ENCODE measurements at places on chromosomes 3 and 15.

- no peak for DNase-seq
Observed at GRCh38 chr3:194570235-194570634, 63.0 kb downstream of the TMEM44 start.

- DNase-seq: no peak
Observed at GRCh38 chr3:129119365-129120100, 2.1 kb downstream of the RAB43 start.

DNA sequence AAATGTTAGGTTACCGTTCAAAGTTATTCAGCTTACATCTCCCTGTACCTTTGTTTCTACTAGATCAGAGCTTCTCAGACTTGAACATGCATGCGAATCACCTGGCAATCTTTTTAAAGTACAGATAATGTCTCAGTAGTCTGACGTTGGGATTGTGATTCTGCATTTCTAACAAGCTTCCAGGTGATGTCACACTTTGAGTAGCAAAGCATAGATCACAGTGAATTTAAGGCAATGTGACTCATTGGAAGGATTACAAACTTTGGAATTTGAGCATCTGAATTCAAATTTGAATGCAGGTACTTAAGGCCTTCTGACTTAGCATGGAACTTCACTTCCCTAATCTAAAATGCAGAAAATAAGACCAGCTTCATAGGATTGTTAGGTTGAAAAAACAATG, 10.8 kb upstream of the ZMAT3 start:
- DNase-seq: no peak

GRCh38 chr3:107493134-107493533, 29.6 kb upstream of the BBX start:
- DNase-seq: no peak

DNA sequence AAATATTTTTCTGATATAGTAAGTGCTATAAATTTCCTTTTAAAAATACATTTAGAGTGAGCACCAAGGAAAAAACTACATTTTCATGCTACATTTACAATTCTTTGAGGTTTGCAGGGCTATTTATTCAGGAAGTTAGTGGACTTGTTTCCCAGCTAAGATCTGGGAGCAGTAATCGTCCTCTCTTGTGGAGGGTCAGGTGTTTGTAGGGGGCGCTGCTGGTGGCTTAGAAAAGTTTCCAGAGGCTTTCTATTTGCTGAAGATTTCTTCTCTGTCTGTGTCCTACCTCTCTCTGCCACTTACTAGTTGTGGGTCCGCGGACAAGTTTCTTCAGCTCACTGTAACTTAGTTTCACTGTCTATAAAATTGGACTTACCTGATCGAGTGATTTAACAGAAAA, 163.9 kb downstream of the PEX5L start:
- no peak for DNase-seq

DNA sequence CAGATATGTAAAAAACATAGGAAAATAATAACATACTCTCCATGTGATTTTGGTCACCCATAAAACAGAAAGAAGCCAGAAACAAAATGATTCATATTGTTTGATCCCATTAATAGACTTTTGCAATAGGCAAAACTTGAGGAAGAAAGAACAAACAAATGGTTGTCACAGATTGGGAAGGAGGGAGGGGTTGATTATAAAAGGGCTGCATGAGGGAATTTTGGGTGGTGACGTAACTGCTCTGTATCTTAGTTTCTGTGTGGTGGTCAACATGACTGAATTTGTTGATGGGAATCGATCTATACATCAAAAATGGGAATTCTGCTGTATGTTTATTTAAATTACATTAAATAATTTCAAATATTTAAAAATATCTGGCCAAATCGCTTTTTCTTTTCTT, 86.3 kb downstream of the P3H2 start:
- DNase-seq: no peak

GRCh38 chr3:182786564-182787196, 6.6 kb upstream of the ATP11B start:
- DNase-seq: no peak

DNA sequence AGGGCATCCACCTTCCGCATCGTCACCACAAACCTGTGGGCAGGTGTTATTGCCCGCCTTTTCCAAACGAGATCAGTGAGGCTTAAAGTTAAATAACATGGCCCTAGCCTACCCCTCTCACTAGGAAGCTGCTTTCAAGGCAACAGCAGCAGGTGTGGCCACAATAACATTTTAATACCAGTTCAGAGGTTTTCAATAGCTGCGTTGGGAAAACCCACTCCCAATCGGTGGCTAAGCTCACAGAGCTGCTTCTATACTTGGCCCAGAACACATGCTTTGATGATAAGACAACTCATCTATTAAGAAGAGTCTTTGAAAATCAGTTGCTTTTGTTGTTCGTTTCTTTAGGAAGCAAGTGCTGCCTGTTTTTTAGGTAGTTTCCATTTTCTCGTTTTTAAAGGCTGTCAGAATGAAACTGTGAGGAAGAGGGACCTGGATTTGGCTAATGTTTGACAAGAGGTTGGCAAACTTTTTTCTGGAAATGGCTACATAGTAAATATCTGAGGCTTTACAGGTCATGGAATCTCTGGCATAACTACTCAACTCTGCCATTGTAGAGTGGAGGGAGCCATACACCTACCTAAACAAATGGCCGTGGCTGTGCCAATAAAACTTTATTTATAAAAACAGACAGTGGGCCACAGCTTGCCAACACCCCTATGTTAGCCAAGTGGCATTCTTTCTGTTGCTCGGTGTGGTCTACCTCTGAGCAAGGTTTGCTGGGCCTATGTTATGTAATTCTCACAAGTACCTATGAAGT, 179.6 kb downstream of the FEZF2 start:
- no peak for DNase-seq

DNA sequence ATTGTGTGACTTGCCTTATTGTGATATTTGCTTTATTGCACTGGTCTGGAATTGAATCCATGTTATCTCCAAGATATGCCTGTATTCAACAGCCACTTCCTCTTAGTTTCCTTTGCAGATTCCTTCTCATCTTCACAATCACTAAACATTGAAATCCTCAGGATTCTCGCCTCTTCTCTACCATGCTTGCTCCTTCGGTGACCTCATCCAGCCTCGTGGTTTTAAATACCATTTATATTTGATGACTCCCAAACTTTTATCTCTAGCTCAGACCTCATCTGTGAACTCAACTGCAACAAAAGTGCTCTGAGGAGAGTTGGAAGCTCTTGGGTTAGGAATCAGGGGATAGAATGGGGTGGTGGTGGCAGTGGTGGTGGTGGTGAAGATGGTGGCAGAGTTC, 19.9 kb downstream of the POLR2M start:
- no peak for DNase-seq

GRCh38 chr3:94162700-94163099, 99.8 kb downstream of the NSUN3 start:
- DNase-seq: no peak

GRCh38 chr15:93831641-93832040, 399.7 kb upstream of the MCTP2 start:
- DNase-seq: no peak
